ENCODE measurements at places on chromosomes 2 and 18.
A peak's percentile ranks its signal among the peaks of the same experiment; 100 is the strongest.

DNA sequence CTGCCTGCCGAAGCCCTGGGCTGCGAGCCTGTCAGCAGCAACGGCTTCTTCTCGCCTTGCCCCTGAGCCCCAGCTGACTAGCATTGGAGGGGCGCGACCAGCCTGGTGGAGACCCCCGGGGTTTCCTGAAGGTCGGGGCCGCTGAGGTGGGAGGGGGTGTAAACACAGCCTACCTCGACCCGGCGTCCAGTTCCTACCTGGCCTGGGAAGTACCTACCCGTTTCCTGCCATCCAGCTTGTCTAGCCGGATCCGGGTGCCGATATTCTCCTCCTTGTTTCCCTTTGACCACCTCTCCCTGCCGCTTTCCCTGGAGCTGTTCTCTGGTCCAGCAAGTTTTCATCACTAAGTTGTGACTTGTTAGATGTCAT, 511 bp downstream of the MOB4 start:
- peak; percentile 54 for DNase-seq

- DNase-seq: peak; percentile 83
These were observed 3.4 kb upstream of the DUSP2 start for GRCh38 chr2:96148410-96149217.

GRCh38 chr2:95551055-95551568, 40.7 kb upstream of the TRIM43 start:
- no peak for DNase-seq

DNA sequence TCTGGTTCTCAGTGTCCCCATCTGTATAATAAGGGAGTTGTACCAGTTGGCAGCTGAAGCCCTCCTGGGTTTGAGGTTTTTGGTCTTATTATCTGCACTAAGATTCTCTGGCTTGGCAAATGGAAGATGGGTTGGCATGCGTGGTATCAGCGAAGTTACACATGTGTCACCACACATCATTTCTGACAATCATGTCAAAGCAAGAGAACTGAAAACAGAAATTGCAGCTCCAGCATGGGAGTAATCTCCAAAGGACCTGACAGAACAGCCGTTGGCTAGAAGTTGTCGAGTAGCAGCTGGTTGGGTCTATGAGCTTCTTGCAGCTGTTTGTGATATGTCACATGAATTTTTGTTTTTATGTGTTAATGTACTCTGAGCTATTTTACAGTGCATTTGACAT, 317.4 kb downstream of the SLC4A3 start:
- DNase-seq: no peak

- no peak for DNase-seq
These were observed 434.9 kb upstream of the MYT1L start for GRCh38 chr2:2765839-2766495.

- DNase-seq: no peak
These were observed 15.1 kb upstream of the RTTN start for GRCh38 chr18:70220628-70221027.

- DNase-seq: no peak
These were observed 365.9 kb downstream of the AKAIN1 start for GRCh38 chr18:4831127-4831526.

DNA sequence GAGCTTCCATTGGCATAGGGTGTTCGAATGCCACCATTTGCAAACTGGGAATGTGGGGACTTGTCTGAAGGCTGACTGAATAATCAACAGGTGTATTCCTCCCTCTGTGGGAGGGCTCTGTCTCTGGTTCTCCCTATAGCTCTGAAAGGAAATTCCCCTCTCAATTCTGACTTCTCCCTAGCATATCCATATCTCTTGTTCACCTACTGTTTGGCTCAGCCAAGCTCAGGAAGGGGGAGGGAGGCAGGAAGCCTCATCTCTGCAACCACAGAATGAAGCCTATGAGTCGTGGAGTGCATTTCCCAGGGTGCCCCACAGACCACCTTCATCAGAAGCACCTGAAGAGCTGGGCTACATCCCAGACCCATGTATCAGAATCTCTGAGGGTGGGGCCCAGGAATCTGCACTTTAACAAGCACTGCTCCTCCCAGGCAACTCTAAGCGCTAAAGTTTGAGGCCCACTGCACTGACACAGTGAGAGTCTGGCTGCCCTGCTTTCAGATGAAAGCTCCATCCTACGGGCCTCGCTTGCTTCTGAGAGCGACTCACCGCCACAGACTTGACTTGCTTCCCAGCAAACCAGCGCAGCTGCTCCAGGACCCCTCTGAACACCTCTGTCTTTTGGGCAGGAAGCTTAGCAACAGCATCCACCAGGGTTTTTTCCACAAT, 32.0 kb downstream of the XDH start:
- DNase-seq: no peak

DNA sequence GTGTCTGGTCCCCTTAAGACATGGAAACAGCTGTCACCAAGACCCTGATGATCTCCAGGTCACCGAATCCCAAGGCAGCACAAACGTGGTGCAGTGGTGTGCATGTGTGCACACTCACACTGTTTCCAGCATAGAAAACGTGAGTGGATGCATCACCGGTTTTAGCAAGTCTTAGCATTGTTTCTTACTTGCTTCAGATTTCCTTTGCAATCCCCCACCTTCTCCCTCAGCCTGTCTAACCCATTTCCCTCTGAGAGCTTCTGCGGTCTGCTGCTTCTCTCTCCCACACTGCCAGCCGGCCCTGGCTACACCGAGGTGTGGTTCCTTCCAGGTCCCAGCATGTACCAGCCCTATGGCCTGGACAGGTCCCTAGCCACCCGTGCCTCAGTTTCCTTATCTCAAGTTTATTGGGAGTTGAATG, 343.4 kb upstream of the HS6ST1 start:
- no peak for DNase-seq

DNA sequence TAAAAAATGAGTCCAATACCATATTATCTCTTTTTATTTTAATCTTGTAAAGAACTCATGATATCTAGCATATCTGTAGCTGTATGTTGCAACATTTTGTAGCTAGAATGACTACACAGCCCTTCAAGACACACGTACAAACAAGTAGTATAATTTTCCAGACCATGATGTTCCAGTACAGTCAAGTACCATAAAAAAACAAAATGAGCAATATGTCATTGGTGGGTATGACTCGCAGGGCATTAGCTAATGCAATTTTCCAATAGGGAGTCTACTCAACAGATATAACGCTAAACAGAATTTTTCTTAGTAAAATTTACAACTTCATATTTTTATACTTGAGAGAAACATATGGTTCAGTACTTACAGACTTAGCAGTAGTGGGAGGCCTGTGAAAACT, 53.6 kb upstream of the UGP2 start:
- peak; percentile 8 for DNase-seq

DNA sequence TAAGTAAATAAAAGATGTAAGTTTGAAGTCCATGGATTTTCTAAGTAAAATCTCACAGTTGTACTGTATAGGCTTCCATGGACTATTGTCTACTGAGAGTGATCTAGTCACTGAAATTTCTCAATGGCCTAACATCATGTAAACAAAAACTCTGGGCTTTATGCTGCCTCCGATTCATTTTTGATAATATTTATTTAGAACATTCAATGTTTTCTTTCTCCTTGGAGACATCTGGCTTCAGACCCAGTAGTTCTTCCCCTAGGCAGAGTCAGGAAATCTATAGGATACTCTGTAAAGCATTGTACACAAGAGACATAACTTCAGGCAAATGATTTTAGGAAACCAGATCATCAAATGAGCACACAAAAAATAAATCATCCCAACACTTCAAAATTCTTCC, 1208.6 kb upstream of the ZEB2 start:
- no peak for DNase-seq

- no peak for DNase-seq
These were observed 101.8 kb downstream of the CD226 start for GRCh38 chr18:69845593-69846506.

GRCh38 chr2:146481629-146482028, 1363.2 kb upstream of the ACVR2A start:
- peak; percentile 22 for DNase-seq

DNA sequence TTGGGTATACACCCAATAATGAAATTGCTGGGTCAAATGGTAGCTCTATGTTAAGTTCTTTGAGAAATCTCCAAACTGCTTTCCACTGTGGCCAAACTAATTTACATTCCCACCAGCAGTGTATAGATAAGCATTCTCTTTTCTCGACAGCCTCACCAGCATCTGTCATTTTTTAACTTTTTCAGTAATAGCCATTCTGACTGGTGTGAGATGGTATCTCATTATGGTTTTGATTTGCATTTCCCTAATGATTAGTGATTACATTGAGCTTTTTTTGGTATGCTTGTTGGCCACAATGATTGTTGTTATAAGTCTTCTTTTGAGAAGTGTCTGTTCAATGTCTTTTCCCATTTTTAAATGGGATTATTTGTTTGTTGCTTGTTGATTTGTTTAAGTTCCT, 50.4 kb upstream of the EPAS1 start:
- no peak for DNase-seq

DNA sequence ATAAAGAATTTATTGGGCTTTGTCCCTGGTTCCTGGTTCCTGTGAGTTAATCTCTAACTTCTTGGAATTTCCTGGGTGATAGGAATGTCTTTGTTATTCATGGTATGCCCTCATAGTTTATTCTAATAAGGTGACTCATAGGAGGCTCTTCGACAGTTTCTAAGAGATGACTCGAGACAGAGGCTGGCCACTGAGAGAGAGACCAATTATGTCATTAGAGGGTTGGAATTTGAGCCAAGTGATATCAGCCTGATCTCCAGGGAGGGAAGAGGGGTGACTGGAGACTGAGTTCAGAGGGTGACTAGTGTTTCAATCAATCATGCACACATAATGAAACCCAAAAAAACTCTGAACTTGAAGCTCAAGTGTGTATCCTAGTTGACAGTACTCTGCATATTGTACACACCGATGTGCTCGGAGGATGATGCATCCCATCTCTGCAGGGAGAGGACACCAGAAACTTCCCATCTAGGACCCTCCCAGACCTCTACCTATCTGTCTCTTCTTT, 185.7 kb downstream of the MTCL1 start:
- peak; percentile 96 for DNase-seq

DNA sequence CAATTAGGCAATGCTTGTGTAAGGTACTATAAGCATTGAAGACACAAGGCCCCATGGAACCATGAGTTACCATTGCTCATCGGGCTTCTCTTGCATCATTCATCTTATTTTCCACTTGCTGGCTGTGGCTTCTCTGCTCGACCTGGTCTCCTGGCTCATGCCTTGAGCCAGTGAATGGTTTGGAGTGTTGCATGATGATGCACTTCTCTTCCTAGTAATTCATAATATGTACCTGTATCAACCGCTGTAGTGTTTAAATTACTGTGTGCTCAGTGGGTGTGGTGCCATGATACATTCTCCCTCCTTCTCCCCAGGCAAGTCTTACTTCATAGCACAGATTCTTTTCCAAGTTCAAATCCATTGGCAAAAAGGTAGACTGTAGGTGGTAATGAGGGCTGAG, 66.8 kb downstream of the ABCA12 start:
- peak; percentile 24 for DNase-seq

DNA sequence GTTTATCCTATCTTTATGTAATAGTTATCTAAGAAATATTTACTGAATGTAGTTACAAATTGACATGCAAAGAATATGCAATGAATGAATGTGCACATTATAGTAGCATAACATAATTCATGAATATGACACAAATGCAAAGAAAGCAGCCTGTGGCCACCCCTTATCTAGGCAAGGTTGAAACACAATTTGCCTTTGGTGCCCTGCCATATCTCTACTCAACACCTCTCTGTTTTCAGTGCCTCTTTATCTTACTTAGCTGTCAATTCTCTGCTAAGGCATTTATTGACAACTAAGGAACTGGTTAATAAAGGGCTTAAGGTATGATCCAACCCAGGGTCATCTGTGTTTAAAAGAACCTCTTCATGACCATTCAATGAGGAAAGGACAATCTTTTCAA, 18.9 kb downstream of the REV1 start:
- DNase-seq: no peak

- DNase-seq: no peak
These were observed 553.3 kb downstream of the ARHGAP15 start for GRCh38 chr2:143682436-143683055.

- no peak for DNase-seq
These were observed 32.2 kb downstream of the THADA start for GRCh38 chr2:43563679-43564078.

GRCh38 chr2:212979799-212980198, 171.6 kb downstream of the IKZF2 start:
- DNase-seq: no peak

DNA sequence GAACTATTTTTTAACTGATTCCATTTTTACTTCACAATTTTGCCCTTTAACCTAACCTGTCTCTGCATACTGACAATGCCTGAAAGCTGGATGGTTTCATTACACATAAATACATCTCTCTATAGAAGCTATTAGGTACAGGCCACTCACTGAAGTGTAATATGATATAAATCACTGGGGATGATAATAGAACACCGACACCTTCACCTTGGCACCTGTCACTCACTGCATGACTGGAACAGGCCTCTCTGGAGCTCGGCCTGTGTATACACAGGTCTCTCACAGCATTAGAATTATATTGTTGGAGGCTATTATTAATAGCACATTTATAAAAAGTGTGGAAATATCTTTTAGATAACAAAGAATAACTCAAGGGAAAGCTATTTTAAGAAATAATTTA, 138.2 kb downstream of the TMEM131 start:
- DNase-seq: no peak

- DNase-seq: peak; percentile 30
These were observed 125.3 kb downstream of the TMEM131 start for GRCh38 chr2:97870396-97870843.

DNA sequence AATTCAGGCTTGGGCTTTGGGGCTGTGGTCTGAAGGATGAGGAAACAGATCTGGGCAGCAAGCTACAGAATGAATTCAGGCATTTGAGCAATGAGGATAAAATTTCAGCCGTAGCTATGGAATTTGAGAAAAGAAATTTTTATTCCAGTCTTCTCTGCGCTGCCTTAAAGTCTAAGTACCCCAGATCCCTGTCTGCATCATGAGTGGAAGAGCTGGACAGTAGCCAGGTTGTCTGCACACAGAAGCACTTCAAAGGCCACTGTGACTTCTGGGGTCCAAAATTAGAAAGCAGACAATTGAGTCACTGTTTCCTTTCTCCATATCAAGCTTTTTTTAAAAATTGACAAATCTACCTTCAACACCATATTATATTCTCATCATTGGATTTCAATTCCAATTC, 787.6 kb upstream of the GCFC2 start:
- no peak for DNase-seq

GRCh38 chr2:201936817-201937216, 96.8 kb upstream of the FZD7 start:
- DNase-seq: no peak

- no peak for DNase-seq
These were observed 283.8 kb downstream of the RDH14 start for GRCh38 chr2:18276583-18277075.

Data from RWPE1 (cell line).